ENCODE measurements at places on chromosomes 5 and 9.

GRCh38 chr9:35727676-35728040 lies 4.3 kb downstream of the TLN1 start:
- no peak for DNase-seq

GRCh38 chr5:131413605-131414559 lies 150.0 kb downstream of the CDC42SE2 start:
- DNase-seq = no peak

DNA sequence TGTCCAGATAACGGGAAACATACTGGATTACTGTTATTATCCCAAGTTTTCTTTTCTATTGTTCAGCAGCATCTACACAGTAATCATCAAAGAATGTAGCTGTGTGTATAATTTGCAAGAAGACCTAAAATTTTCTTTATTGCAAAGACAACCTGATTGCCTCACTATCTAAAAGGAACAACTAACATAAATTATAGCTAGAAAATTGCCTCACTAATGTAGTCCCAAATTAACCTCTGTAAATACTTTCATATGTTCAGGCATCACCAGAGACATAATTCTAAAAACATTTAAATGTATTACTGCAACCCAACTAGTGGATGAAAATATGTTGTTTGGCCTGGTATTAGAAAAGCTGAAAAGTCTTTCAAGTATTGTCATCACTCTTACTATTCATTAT lies 275.4 kb downstream of the CDH12 start:
- no peak for DNase-seq

DNA sequence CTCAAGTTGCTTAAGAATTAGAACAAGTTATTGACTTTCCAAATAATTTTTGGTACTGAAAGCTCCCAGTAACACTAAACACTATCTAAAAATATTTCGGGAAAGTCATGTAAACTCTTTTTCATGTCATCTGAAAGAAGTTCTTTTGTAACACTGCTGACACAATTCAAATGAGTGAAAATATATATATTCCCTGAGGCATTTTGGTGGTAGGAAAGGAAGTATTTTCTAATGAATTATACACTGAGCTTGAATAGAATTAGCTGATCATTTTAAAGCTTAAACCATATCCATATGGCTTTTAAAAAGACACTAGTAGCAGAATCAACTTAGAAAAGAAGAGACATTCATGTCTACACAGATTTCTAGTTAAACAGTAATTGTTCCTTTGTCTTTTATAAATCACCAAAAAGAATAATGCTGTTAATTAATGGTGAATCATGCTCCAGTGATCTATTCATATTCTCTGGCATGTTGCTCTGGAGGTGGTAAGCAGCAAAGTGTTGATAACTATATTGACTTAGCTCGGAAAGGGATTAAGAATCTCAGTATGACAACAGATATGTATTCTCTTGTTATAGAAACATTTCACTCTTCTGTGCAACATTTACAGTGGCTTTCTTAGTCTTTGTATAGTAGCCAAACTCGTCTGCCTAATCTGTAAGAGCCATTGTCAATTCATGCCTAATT lies 27.4 kb upstream of the RFX3 start:
- no peak for DNase-seq

DNA sequence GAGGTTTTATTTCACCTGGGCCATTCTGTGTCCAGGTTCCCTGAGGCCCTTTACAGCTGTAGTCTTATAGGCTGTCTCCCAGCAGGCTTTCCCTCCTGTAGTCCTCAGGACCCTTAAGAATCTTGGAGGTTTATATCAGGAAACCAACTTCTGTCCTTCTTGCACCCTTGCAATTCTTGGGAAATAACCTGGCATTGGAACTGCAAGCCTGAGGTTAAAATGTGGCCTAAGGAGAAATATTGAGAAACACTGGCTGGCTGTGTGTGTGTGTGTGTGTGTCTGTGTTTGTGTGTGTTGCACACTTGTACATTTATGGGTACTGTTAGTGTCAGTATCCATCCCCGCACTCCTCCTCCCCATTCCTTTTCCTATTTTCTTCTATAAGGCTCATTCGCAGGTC lies 168.9 kb downstream of the PAPPA start:
- DNase-seq = no peak

DNA sequence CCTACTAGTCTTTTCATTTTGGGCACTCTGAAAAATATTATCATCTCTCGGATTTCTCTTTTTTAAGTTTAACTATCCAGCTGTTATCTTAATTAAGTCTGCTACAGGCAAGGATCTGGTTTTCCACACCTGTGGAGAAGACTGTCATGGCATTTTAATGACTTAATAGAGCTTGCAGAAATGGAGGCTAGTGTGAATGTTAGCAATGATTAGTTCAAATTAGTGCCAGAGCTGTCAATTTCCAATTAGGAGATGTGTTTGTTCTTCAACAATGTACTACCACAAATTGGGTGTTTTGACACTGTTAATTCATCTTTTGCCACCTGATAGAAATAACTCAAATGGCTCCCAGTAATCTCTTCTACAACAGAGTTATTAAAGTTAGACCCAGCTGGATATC lies 2023.0 kb upstream of the CDH9 start:
- DNase-seq = no peak

DNA sequence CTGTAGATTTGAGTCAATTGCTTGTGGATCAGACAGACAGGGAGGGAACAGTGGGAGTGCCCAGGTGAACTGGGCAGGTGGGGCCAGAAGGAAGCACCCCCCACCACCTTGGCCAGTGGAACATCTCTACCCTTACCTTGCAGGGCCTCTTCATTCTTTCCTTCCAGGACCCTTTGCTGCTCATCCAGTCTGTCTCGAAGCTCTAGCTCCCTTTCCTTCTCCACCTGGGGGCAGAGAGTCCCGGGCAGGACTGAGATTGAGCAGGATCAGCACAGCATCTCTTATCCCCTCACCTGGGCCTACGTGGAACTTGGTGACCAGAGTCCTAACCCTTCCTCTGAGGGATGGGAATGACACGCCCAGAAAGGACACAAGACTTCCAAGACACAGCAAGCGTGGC lies 25.0 kb downstream of the CCDC69 start:
- no peak for DNase-seq

- DNase-seq = no peak
Measured at GRCh38 chr5:172579403-172579990, 61.6 kb upstream of the NEURL1B start.

DNA sequence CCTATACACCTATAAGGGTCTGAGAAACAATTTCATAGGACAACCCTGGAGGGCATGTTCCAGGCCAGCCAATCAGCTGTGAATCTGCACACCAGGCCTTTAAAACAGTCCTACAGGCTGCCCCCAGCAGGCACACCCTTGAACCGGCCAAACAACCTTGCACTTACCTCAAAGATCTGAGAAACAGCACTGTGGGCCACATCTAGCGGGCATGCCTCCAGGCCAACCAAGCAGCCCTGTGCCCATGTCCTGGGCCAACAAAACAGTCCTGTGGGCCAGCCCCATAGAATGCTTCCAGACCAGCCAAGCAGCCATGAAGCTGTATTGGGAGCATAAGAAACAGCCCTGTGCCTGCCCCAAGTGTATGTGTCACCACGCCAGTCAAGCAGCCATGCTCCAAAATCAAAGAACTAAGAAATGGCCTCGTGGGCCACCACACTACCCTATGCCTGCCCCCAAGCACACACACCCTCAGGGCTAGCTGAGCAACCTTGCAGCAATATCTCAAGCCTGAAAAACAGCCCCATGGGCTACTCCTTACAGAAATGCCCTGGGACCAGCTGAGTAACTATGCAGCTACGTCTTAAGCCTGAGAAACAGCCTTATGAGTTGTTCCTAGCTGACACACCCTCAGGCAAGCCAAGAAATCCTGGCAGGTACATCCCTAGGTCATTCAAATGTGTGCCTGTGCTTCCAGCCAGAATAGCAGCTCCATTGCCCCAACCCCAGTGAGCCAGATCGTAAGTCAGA lies 2243.8 kb upstream of the C9orf72 start:
- no peak for DNase-seq

GRCh38 chr5:35197351-35197750 lies 32.9 kb downstream of the PRLR start:
- DNase-seq = no peak

- no peak for DNase-seq
Measured at GRCh38 chr9:137191691-137192447, 3.4 kb downstream of the SSNA1 start.

DNA sequence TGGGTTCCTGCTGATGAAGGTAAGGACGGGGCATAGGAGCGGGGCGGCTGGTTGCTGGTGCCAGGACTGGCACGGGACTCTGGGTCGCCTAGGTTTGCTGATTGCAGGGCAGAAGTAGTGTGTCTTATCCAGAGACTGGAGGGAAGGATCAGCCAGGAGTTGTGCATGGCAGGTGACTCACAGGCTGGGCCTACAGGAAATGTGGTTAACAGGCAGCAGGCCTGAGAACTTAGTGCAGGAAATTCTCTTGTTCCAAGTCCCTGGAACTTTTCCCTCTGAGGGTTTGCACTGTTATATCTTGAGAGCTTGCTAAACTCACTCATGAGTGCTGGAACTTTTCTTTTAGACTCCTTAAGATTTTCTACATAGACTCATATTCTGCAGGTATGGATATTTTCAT lies 95.1 kb downstream of the ANXA2R start:
- no peak for DNase-seq

- DNase-seq = no peak
Measured at GRCh38 chr9:34884747-34885189, 73.3 kb upstream of the PHF24 start.

- no peak for DNase-seq
Measured at GRCh38 chr9:3419893-3420292, 105.9 kb downstream of the RFX3 start.

DNA sequence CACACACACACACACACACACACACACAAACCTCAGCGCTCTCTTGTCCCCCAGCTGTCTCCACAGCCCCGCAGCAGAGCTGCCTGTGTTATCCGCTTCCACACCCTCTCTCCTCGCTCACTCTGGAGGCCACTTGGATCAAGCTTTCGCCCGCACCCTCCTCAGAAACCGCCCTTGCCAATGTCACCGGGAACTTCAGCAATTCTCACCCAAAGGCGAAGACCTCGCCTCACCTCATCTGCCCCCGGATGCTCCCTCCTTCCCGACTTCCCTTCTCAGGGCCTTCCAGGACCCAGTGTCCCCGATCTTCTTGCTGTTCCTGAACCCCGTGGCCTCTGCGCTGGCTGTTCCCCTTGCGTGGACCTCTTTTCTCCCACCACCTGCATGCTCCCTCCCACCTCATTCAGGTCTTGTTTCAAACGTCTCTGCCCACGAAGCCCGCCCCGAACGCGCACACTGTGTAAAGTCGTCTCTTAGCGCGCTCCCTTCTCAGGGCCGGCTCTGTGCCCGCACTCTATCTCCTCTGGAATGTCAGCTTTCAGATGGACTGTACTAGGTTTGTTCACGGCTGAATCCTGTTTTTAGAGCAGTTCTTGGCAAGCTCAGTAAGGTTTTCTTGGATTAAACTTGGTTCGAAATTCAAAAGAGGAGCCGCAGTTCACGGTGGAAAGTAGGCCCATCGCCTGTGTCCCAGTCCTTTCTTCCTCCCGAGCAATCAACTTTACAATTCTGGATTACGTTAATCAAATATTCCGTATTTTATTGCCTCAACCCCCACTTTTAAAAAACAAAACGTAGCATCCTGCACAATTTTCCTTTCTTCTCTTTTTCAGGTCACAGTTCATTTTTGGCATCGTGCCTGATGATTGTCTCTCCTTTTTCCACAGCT lies 1.0 kb upstream of the TRIM7 start:
- no peak for DNase-seq

DNA sequence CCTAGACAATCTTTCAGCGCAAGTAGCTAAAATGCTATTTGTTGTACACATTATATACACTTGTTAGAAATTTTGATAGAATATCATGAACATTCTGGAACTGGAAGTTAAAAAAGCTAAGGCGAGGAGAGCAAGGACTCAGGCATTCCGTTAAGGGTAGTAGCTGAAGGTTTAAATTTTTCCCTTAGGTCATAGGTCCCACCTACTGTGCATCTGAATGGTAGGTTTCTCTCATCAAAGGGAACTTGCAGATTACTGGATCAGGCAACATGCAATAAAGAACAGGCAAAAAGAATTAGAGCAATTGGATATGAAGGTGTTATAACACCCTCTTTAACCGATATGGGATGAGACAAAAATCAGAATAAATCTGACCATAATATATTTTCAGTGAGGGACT lies 32.8 kb downstream of the TMEM161B start:
- no peak for DNase-seq

DNA sequence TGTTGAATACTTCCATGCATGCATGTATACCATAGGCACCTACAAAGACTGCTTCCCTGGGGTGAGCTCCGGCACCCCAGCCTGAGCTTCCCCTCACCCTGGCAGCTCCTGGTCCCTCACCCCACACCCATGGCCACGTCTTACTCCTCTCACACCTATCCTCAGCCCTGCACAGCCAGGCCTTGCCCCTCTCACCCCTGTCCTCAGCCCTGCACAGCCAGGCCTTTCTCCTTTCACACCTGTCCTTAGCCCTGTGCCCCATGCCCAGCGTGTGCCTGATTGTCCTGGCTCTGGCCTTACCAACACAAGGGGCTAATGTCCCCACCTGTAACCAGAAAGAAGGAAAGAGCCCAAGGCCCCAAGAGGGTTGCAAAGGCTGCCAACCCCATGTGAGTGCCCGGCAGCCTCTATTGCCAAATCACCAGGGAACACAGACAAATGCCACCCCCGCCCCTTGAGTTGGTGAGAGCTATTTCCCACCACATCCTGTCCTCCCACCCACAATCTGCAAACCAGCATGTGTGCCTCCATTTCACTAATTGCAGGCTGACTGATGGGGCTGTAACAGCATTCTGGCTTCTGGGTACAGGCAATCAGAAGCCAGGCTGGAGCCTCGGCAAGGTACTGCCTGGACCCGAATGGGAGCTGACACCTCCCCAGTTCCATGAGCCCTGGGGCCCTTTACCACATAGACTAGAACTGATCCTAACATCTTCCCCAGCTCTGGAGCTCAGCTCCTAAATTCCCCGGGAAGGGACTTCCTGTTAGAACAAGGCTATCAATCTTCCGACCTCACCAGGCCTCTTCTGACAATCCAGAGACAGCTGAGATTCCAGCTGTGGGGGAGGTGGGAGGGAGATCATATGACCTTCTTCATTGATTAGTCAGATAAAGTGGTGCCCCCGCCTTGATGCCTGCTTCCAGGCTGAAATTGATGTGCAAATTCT lies 78.2 kb downstream of the FAM114A2 start:
- no peak for DNase-seq

DNA sequence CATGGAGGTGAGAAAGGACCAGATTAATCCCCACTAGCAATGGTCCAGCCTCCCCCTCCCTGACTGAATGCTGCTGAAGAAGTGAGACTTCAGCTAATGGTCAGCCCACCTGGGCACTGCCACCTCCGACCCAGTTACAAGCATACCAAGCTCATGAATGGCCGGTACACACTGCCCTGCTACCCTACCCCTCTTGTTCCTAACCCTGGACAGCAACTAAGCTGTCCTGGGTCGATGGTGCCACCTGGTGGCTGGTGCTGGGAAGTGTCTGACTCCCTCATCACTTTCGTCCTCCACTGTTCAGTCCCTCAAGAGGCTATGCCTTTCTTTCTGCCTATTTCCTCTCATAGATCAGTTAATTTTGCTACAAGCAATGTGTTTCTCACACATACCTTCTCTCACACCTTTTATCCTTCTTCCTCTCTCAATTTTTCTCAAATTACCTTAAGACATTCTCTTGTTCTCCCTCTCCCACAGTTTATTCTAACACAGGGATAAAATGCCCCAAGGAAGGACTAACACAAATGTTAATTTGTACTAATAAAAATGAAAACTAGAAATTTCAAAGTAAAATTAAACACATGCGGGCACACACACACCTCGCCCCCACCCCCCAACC lies 42.4 kb downstream of the PAX5 start:
- DNase-seq = no peak

GRCh38 chr9:114616684-114617520 lies 5.8 kb downstream of the TMEM268 start:
- DNase-seq = no peak

- no peak for DNase-seq
Measured at GRCh38 chr5:52751137-52751536, 36.6 kb upstream of the ITGA1 start.

Measured in activated gamma-delta T cell (primary cell).